ENCODE measurements at places on chromosomes 12 and 14.

GRCh38 chr12:49567302-49567610, 686 bp downstream of the MCRS1 start:
- no peak for DNase-seq

- no peak for DNase-seq
These were observed 64.2 kb upstream of the RIC8B start for GRCh38 chr12:106710143-106710893.

- DNase-seq = peak; percentile 93
These were observed 187.3 kb upstream of the RMST start for GRCh38 chr12:97275256-97275655.

GRCh38 chr12:51953089-51953488, 1.6 kb downstream of the ACVR1B start:
- peak; percentile 61 for DNase-seq

GRCh38 chr12:50110762-50111351, 1.2 kb upstream of the COX14 start:
- peak; percentile 88 for DNase-seq

GRCh38 chr12:55067701-55068100, 47.9 kb downstream of the NEUROD4 start:
- no peak for DNase-seq

GRCh38 chr14:93040982-93041381, 74.7 kb downstream of the ITPK1 start:
- DNase-seq = no peak

- DNase-seq = peak; percentile 86
These were observed 507 bp upstream of the FKBP4 start for GRCh38 chr12:2794191-2794735.

- no peak for DNase-seq
These were observed 3.6 kb upstream of the BRMS1L start for GRCh38 chr14:35822501-35822900.

DNA sequence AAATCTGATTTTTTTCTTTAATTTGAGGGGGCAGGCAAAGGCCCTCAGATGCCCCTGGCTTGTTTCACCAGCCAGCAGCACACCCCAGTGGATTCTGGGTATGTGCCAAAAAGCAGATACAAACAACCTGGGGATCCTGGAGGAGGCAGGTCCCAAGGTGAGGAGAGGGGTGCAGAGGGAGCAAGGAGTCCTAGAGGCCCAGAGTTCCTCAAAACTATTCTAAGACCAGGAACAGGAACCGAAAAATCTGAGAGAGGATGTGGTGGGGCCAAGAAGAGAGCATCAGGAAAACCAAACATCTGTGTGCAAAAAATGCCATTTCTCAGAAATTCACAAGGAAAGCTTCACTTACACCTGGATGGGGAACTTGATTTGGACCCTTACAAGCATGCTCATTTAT, 8.2 kb downstream of the KCNA5 start:
- no peak for DNase-seq

DNA sequence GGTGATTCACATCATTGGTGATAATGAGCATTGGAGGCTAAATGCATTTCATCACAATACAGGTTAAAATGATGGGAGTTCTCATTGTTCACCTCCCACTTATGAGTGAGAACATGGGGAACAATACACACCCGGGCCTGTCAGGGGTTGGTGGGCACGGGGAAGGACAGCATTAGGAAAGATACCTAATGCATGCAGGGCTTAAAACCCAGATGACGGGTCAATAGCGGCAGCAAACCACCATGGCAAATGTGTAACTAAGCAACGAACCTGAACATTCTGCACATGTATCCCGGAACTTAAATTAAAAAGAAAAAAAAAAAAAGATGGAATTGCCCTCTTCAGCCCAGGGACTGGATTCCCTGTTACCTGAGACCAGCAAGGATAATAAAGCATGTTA, 2.3 kb upstream of the LUM start:
- DNase-seq = no peak

DNA sequence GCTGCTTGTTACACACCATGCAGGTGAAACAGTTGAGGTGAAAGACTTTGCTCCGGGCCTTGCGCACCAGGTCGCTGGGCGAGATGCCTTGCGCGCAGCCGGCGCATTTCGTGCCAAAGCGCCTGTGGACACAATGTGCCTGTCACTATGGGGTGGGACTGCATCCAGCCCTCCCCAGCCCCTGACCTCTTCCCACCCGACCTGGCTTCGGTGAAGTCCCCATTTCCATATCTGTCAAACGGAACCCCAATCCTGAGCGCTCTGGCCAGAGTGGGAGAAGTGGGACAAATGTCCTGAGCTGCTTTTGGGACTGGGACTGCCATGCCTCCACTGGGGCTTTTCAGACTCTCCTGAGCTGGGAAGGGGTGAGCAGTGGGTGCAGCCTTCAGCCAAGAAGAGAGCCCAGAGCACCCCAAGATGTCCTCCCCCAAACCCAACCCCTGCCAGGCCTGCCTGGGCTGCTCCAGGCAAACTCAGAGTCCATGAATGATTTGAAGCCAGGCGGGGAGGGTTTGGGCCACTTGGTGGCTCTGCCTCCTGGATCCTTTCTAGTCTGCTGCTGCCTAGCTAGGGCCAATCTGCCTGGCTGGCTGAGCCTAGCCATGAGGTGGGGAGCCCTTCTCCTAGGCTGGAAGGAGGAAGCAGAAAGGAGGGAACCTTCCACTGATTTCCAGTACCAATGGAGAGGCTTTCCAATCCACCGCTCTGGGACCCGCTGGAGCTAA, 2.3 kb downstream of the LHX5 start:
- DNase-seq = no peak

- DNase-seq = no peak
These were observed 80.6 kb upstream of the GTF2A1 start for GRCh38 chr14:81301371-81301770.

- no peak for DNase-seq
These were observed 172.4 kb upstream of the IGF1 start for GRCh38 chr12:102652645-102653313.

DNA sequence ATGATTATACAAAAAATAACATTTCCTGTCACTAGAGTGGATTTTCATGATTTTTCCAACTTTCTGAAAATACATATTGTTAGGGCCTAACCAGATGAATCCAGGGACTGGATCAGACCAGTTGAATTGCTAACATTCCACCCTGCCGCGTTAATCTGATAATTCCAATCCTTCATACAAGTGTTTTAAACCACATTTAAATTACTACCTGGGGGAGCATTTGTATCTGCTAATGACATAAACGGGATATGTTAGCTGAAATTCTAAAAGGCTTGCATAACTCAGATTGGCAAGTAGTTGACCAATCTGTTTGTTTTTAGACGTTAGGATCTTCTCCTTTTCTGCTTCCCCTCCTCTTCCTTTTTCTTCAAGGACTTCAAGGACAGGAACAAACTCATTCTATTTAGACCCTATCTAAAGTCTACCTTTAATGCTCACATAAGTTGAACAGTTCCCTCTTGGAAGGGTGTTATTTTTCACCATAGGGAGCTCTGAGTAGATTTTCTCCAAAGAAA, 239.0 kb downstream of the ADAMTS20 start:
- no peak for DNase-seq

DNA sequence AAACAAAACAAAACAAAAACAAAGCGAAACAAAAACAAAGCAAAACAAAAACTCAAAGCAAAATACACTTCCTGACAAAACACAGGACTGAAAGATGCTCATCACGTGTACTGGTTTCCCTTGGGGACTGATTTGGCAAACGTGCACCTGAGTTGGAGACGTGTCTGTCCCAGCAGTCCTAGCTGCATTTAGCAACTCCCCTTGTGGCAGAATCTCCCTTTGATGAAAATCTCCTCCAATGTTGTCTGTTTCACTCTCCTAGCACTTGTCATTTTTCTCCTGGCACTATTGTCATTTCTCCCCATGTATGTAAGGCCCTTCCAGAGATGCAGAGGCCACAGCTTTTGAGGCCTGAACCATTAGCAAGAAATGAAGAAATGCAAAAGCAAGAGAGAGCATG, 6.8 kb upstream of the SLC24A4 start:
- no peak for DNase-seq

DNA sequence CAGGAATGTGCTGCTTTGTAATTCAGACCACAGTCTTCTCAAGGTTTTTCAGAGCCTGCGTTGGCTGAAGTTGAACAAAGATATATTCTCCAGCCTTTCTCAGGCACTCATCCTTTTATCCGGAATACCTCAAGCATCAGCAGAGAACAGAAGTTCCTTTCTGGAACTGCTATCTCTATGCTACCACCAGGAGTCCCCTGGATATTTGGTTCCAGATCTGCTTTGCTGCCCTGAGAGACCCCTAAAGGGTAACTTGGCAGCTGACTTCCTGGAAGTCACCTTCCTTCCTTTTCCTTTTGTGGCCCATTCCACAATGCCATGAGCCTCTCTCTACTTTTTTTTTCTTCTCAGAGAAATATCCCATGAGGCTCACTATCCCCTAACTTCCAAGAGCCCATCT, 188.2 kb downstream of the PLCZ1 start:
- DNase-seq = no peak

DNA sequence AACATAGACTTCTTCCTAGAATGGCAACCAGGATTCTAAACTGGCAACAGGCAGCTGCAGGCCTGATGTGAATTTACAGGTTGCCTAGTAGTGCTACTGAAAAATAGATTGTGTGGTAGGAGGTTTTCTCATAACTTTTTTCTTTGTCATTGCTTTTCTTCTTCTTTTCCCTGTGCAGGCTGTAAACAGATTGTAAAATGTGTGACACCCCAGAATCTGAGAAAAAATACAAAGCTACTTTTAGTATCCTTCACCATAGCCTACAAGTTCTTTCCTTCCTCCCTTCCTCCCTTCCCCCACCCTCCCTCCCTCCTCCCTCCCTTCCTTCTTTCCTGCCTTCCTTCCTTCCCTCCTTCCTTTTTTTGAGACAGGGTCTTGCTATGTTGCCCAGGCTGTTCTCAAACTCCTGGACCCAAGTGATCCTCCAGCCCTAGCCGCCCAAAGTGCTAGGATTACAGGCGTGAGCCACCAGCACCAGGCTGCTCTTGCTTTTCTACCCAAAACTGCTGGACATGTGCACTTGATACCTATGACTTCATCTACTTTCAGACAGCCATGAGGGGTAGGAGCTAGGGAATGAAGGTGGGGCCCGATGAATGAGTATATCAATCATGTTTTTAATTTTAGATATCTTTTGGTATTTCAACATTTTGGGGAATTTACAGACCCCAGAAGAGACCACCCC, 114.2 kb upstream of the EEA1 start:
- DNase-seq = no peak

DNA sequence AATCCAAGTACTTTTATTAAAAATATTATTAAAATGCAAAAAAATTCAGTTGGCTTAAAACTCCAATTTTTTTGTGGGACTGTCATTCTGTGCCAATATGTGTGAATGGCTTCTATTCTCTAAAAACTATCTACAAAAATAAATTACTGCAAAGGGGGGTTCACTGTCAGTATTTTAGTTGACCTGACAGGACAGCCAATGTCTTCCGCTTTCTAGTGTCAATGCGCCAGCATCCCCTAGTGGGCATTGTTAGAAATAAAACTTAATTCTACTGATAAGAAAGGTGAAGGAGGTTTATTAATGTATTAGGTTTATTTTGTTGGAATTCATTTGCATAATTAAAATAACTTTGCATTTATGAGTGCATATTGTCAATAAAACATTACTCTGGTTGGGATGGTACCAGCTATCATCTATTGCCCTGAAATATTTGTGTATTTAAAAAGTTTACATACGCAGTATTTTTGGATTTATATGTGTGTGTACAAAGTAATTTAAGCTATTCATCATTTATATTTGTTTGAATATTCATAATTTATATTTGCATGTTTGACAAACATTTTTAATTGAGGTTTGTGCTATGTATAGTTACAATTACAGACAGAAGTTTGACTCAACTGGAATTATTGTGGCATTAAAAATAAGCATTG, 527.2 kb downstream of the FLRT2 start:
- no peak for DNase-seq

DNA sequence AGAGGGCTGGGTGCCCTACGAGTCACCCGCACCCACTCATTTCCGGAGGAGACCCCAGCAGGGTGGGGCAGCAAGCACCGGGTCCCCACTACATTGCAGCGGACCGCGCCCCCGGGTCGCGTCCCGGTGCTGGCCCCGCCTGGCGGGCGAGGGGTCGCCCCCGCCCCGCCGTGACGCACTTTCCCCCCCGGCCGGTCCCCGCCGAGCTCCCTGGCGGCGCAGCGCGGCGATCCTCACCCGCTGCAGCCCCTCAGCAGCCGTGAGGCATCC, 106.1 kb downstream of the PRICKLE1 start:
- DNase-seq = no peak

GRCh38 chr12:92072112-92072511, 73.5 kb downstream of the BTG1 start:
- DNase-seq = no peak

DNA sequence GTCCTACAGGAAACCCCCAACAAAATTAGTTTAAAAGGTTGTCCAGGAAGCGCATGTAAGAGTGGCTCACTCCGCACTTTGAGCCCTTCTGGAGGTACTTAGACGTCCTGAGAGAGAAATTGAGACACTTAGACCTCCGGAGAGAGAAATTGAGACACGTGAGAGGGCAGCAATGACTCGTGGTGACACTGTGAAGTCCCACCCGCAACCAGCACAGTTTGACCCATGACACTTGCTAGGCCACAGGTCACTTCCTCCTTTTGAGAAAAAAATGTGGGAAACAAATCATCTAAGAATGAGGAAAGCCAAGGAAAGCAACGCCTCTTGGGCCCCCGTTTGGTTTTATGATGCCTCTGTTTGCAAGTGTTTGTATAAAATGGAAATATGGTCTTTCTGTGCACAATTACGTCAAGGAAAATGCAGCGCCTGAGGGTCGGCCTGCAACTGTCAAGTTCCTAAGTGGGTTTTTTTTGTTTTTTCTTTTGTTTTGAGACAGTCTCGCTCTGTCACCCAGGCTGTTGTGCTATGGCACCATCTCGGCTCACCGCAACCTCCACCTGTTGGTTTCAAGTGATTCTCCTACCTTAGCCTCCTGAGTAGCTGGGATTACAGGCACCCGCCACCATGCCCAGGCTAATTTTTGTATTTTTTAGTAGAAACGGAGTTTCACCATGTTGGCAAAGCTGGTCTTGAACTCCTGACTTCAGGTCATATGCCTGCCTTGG, 13.6 kb upstream of the CDCA4 start:
- DNase-seq = no peak

DNA sequence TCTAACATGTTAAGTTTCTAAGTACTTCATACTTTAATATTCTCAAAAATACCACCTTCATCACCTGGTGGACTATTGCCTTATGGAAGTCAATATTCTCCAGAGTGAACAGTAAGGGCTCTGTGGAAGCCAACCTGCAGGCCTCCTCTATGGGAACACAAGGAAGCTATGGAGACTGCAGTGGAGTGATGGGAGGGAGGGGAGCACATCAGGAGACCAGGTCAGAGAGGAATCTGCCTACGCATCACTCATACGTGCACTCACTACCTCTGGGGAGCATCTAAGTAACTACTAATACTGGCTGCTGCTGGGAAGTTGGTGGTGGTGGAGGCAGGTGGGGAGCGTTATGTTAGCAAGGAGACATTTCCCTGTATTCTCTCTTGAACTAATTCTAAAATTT, 19.9 kb downstream of the HECTD4 start:
- no peak for DNase-seq
